ENCODE measurements at places on chromosomes 12 and 14.

DNA sequence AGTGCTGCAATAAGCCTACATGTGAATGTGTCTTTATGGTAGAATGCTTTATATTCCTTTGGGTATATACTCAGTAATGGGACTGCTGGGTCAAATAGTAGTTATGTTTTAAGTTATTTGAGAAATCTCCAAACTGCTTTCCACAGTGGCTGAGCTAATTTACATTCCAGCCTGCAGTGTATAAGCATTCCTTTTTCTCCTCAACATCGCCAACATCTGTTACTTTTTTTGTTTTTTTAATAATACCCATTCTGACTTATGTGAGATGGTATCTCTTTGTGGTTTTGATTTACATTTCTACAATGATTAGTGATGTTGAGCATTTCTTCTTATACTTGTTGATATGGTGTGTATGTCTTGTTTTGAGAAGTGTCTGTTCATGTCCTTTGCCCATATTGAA lies 1186.2 kb downstream of the BCL11B start:
- no peak for DNase-seq

DNA sequence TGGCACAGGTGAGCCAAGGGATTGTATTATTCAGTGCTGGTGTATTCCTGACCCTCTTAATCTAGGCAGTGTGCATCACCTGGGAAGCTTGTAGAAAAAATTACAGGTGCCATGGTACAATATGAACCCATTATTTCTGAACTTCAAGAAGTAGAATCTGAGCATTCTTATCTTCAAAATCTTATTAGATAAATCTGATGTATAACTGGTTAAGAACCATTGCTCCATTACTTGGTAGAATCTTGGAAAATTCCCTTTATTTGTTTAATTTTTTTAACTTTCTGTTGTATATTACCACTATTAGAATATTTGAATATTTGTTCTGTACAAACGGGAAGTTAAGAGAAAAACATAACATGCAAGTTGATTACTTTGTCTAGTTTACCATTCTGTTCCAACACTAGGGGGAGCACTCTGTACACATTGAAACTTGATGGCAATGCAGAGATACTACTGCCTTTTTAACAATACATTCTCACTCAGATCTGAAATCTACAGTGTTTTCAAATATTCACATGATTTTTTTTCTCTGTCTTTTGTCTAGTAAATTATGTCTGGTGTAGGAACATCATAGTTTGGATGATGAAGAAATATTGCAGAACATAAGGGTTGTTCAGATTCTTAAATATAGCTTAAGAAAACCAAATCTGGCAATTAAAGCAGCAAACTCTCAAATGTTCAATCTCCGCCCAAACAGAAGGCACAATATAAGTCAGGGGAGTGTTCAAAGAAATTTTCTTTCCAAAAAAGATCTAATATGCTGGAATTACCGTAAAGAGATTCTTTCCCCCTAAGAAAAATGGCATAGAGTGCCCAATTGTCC lies 196.6 kb downstream of the PCNX1 start:
- DNase-seq = no peak

- no peak for DNase-seq
Measured at GRCh38 chr14:22613106-22613695, 15.1 kb downstream of the ABHD4 start.

GRCh38 chr14:70999117-70999516 lies 91.9 kb downstream of the PCNX1 start:
- DNase-seq = no peak

DNA sequence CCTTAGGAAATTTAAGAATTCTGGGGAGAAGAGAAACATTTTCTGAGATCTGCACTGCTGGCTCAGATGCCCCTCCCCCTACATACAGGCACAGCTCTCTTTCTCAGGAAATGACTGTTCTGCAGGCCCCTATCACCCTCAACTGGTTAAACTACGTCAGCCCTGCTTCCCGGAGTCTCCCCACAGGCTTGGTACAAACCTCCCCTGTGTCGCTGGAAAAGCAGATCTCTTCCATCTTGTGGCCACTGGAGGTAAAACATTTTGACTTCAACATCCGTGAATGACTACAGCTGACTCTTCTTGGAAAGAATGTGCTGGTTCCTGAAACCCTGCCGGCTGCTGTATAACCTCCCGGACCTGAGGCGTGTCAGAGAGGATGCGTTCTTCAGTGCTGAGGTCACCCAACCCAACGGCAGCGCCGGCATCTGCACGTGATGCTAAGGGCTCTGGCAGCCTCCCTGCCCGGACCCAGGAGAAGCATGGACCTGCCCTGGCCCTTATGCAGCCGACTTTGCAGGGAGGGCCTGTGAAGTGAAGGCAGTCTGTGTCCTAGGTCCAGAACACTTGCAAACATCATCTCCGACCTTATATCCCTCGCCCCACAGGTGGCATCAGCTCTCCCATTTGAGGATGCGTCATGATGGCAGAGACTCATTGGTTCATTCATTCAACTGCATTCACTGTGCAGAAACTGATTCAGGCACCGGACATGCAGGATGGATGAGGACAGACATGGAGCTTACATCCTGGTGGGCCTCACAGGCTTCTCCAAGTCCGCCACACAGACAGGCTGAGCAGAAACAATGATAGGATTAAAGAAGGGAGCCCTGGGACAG lies 129.2 kb downstream of the GCH1 start:
- DNase-seq = peak; percentile 41

DNA sequence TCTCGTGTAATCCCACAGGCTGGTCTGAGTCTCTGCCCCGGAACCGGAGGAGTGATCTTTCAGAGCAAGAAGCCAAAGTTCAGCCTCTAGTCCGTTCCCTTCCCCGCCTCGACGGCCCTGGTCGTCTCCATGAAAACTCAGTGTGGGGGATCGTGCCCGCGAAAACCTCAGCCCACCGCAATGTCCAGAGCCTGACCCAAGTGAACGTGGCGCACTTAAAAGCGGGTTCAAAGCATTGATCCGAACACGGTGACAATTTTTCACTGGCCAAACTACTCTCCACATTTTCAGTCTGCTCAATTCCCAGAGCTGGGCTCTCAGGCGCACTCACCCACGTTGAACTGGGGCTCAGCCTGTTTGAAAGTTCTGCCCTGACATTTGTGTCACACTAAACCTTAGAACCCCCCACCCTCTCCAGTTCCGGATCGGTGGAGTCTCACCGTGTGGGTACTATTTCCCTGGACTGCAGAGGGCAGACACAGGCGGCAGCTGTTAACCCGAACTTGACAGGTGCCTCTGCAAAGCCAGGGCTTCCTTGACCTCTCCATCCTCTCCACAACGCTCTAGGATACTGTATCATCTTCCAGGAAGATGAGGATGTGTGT lies 886 bp upstream of the PRICKLE1 start:
- DNase-seq = no peak

- DNase-seq = no peak
Measured at GRCh38 chr14:50088731-50089130, 27.6 kb downstream of the VCPKMT start.

All from NCI-H2029 (cell line).